CD4-positive, alpha-beta T cell treated with Interleukin-6 at 100 ng/mL for 8 hours (primary cell): ENCODE measurements at places on chromosomes 7 and 10.

GRCh38 chr10:24465891-24466818, 257.2 kb downstream of the KIAA1217 start:
- DNase-seq: peak; percentile 52

DNA sequence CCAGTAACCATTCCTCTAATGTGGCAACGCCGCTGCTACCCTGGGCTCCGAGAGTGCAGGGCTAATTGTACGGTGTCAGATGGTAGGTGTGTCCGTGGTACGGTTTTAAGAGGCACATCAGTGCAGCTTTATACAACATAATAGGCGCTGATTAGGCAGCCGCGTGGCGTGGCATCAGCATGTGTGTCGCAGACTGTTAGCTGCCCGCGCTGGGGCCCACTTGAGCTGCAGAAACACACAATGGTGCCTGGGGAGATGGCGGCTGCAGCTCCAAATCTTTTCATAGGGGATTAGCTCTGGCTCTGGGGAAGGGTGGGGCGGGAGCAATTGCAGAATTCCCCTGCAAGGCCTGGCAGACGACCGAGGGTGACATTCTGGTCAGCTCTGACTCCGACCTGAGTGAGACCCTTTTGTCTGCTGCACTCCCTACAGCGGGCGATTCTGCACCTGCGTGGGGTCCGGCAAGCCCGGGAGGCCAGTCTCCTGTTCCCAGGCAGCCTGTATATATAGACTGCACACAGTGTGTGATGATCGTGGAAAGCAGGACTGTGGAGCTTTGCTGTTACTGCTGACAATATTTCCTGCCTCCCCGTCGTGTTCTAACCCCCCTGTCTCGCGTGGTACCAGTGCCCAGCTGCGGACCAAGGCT, 722.7 kb upstream of the CELF2 start:
- no peak for DNase-seq

DNA sequence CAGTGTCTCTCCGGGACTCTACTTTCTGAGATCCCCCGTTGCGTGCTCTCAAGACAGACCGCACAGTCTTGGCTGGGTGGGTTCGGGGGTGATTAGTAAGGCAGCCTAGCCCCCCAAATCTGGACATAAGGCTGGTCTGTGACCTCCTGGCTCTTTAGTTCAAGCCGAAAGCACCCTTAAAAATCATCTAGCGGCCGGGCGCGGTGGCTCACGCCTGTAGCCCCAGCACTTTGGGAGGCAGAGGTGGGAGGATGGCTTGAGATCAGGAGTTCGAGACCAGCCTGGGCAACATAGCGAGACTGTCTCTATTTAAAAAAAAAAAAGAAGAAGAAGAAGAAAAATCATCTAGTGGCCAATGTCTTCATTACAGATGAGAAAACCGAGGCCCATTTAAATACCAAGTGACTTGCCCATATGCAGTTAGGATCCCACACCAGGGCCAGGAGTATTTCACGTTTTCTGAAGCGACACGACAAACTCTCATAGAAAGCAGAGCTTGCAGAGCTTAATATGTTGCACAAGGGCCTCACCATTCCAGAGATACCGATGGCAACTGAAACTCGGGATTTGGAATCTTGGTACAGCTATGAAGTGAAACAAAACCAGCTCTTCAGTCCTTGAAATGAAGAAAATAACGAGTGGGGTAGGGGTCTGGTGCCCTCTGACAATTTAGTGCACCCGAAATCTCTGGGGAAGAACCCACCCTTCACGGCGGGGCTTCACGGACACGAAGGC, 703 bp upstream of the HILPDA start:
- DNase-seq: no peak

DNA sequence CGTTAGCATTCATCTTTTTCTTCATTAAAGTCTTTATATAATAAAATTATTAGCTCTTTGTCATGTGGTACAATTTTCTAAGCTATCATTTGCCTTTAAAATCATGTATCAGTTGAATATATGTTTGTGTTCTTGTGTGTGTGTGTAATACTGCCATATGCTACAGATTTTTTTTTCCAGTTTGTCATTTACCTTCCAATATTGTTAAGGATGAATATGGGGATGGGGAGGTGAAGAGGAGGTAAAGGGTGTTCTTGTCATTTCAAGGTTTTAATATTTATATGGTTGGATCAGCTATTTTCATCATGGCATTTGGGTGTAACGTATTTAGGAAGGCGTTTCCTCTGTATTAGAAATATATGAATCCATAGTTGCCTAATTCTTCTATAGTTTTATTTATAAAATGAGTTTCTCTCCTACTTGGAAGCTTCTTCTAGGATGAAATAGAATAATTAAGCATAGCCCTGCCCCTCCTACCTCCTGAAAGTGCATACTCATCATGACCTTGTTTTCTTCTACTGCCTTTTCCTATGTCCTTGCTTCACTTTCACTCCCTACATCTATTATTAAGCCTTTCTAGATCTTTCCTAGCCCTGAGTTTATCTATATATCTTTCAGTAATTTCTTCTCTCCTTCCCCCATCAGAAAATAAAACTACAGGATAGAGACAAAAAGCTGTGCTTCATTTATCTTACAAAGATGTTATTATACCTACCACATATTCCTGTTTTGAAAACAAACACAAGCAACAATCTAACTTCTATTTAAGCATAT, 25.1 kb downstream of the RAB18 start:
- DNase-seq: no peak

DNA sequence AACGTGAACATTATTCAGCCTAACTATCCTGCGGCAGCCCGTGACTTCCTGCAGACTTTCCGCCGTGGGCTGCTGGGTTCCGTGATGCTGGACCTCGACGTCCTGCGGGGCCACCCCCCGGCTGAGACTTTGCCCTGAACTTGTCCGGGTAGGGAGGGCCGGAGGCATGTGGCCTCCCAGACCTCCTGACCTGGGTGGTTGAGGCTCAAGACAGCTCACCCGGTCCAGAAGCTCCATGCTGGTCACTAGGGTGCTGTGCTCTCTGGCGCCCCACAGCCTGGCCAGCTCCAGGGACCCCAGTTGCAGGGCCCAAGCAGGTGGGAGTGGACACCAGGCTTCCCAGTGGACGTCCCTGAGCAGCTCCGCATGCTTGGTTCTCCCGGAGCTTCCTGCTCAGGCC, 4.4 kb downstream of the SPRN start:
- no peak for DNase-seq

DNA sequence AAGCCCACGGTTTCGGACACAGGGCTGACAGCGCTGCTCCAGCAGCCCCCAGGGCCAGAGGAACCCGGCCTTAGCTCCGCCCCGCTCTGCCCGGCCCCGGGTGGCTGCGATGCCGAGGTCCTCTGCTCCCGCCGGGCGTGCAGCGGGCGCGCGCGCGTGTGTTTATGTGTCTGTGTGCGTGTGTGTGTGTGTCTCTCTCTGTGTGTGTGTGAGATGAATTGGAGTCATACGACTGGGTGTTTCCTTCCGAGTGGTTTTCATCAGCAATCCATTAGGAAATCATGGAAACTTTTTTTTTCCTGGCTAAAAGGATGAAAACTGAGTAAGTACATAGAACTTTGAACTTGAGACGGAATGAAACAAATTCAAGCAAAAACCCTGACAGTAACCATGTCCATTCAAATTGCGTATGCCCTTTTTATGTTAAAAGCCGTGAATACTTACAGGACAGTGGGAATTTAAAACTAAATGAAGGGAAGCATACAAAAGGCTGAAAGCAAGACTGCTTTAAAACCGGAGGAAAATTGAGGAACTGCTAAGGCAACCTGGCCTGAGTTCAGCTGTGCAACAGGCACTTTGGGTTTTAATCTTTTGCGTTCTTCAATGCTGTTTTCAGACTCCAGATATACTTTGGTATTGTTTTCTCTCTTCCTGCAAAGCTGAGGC, at the start of gene CPED1:
Gene CPED1 (plus strand): TSS at position 121 of the 666 bp plus-strand sequence. CDS start 911 bp downstream, outside the sequence.
- DNase-seq: peak; percentile 15

- no peak for DNase-seq
These were observed 91.7 kb downstream of the CCDC3 start for GRCh38 chr10:12909836-12910185.

GRCh38 chr7:78047800-78048199, 249.2 kb downstream of the PHTF2 start:
- DNase-seq: no peak

DNA sequence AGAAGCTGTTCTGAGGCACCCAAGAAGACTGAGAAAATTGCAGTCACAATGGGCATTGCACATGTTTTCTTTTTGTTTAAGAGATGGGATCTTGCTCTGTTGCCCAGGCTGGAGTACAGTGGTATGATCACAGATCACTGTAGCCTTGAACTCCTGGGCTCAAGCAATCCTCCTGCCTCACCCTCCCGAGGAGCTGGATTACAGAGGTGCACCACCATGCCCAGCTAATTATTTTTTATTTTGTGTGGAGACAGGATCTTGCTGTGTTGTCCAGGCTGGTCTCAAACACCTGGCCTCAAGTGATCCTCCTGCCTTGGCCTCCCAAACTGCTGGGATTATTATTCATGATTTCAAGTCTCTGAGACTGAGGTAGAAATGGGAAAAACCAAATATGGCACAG, 168.7 kb downstream of the PIP4K2A start:
- no peak for DNase-seq

DNA sequence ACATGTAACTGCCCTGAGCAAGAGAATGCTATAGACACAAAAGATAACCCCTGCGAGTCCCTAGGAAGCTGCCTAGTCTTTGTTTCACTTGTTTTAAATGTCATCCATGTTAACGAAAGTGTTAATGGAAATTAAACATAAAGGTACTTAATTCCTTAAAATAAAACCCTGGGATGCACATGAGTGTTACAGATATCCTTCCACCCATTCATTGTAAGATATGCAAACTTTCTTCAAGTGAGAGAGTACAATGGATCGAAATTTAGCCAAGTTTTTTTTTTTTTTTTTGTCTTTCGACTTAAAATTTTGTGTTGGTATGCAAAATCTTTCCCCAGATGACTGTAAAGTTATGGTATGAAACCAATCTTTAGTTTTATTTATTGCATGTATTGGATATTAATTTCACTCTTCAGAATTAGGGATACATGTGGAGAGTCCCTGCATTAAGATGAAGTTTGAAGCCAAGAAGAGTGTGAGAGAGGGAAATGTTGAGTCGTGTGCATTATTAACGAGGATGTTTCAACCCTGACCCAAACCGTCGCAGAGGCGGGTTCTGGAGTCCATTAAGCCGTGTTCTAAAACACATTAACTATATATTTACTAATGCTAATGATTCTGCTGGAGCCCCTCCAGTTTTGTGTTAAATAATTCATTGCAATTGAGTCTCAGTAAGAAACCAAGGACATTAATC, 1.6 kb downstream of the CDK14 start:
- no peak for DNase-seq

DNA sequence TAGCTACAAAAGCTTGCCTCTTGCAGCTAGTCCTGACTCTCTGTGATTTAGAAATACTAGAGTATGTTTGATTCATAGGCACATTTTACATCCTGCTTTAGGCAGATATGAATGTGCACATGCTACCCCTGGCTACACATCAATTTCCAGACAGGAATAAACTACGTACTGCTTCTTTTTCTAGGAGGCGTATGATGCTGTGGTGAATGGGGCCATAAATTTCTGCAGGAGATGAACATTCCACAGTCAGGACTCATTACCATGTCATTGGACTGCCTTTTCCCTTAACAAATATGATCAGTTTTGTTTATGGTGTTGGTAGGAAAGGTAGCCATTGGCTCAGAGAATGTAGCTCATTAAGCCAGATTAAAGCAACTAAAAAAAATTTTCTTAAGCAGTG, 50.1 kb upstream of the IFRD1 start:
- DNase-seq: no peak

DNA sequence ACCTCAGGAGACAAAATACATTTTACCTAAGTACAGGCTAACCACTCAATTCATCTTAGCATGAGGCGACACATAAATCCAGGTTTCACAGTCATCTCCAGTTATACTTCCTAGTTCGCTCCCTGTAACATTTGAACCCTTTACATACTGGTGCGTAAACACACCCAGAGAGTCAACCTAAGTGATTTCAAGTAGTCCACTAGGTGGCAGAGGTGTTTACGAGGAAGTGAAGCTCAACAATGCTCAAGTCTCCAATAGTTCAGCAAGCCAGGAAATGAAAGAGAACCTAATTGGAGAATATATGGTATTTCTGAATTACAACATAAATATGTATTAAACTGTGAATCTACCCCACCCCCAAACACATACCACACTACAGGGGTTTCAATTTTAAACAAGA, 76.3 kb upstream of the ABCB5 start:
- DNase-seq: no peak

DNA sequence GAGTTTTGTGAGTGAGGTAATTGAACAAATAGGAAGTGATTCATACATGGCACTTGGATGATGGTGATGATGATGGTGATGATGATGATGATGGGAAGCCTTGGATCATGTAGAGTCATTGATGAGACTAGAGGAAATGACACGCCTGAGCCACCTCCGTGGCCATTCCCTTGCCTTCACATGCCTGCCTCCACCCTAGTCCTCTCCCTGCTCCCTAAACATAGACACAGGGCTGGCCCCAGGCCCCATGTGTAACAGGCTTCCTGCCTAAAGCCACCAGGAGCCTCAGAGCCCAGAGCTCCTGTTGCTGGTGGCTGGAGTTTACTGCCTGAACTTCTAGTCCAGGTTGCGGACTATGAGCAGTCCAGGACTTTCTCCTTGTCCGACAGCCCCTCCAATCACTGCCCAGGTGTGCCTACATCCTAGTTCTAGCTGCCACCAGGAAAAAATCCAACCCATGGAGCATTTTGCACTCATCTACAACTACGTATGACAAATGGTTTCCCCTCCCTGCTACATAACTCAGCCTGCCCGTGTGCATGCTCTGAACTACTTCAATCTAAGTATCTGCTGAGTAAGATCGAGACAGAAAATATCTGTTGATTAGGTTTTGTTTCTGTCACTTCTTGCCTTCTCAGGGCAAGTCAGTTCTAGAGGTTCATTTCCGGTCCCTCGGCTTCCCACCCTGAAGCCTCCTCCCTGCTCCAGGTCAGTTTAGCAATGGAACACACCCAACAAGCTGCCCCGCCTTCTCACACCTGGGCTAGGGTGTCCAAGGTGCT, 35.5 kb upstream of the KDM7A start:
- DNase-seq: no peak

GRCh38 chr7:14195079-14195478, 205.6 kb upstream of the ETV1 start:
- no peak for DNase-seq

DNA sequence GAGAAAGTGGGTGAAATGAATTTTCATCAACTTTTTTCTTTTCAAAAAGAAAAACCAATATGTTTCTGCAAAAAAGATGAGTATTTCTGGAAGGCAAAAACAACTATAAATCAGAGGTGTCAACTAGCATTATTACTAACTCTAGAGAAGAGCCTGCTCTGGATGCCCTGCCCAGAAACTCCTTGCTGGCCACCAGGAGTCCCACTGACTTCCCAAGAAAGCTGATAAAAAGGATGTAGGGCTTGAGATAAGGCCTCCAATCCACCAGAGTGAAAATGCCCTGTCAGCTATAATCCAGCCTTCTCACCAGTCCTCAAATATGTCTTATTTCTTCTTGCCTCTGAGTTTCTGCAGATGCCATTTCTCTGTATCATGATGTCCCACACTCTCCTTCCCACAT, 16.7 kb upstream of the FZD1 start:
- DNase-seq: no peak
